ENCODE measurements at places on chromosomes 1 and 21.

DNA sequence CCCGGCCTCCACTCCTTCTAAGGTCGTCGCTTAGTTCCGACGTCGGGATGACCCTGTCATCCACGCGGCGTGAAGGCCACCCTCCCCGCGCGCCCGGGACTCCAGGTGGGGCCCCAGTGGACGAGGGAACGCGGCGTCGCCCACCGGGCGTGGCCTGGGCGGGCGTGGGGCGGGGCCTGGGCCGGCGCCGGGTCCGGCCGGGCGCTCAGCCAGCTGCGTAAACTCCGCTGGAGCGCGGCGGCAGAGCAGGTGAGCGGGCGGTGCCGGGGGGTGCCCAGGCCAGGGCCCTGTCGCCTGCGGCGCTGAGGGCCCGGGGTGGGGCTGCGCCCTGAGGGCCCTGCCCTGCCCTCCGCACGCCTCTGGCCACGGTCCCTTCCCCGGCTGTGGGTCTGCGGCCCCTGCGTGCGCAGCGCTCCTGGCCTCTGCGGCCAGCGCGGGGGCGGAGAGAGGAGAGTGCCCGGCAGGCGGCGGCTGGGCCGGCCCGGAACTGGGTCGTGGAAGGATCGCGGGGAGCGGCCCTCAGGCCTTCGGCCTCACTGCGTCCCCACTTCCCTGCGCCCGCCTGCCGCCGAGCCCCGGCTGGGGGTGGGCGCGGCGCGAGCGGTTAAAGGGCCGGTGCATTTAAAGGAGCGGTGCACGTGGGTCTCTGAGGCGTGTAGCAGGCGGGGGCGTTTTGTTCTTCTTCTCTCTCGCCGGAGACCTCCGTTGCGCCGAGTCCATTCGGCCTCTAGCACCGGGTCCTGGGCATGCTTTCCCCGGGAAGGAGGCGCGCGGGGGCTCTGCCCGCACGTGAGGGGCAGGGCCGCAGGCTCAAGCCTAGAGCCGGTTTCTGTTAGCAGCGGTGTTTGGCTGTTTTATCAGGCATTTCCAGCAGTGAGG lies at the start of gene PSEN2:
Gene PSEN2 (plus strand): TSS at position 216 of the 879 bp plus-strand sequence. CDS start 11,292 bp downstream, outside the sequence.
- DNase-seq = peak; percentile 72

DNA sequence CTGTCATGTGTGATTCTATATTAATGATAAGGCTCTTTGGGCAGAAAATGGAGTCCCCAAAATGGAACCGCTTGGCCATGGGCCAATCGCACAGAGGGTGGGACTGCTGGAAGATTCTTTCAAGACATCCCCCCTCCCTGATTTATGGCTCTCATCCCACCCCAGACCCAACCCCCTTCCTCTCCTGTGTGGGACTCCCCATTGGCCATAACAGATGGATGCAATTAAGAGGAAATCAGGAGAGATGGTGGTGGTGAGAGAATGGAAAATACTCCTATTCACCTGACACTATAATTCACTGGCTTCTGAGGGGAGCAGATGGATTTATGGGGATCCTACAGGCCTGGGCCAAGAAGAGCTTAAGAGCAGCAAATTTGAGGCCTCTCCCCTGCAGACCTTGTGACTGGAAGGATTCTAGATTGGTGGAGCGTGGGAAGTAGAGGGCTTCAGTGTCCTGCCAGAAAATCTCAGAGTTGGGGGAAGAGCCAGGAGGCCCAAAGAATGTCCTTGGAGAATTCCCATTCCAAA lies 1.7 kb downstream of the IGFN1 start:
- no peak for DNase-seq

DNA sequence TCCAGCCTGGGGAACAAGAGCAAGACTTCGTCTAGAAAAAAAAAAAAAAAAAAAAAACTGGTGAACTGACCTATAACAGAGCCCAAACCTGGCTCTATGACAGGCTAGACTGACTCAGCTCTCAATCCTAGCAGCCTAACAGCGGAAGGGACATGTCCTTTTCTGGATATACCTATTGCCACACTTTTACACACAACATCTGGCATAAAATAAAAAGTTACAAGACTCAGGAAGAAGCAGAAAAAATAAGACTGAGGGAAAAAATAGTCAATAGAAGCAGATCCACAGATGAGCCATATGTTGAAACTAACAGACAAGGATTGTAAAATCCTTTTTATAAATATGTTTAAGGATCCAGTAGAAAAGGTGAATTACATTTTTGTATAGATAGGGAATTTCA lies 57.5 kb upstream of the IPO9 start:
- DNase-seq = no peak

DNA sequence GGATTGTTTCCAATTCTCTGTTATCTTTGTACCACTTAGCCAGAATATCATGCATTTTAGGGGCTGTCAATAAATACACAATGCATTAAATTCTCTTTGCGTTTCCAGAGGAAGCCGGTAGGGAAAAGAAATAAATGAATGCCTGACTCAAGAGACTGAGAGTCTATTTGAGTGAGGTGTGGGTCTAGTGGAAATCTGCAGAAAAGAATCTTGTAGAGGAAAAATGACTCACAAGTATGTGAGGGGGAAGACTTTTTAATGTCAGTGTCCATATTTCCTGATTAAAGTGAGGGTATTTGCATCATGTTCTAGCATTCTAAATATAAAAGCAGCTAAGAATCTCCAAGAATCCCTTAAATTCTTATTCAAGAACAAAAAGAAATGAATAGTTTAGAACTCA lies 271.1 kb downstream of the PTPRC start:
- DNase-seq = no peak

DNA sequence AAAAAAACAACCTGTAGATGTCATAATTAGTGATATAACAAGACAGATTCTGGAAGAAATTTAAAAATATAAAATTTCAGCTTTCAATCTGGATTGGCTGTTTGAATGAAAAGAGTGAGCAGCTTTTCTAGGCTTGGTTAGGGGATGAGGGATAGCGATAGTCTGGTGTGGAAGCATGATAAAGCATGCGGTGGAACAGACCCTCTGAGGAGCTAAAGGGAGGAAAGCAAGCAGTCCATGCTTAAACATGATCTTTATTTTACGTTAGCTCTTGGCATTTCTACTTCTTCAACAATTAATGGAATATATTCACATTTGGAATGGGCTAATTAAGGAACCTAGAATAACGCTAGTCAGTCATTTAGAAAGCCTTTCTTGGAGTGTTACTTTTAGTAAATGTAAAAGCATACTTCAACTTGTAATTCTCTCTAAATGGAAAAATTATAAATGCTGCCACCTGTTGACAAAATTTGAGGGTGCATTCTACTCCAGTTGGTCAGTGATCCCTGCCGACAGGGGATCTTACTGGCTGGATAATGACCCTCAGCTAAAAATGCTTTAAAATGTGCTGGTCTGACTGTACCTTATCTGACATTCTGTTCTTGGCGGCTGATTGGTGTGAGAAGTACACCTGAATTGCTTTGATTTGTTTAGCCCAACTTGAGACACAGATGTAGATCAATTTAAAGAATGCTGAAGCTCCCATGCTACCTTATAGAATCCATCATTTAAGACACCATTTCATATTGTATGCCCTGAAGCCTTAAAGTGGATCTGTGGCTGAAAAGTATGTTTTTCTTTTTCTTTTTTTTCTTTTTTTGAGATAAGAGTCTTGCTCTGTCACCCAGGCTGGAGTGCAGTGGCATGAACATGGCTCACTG lies 61.2 kb downstream of the AK4 start:
- peak; percentile 25 for DNase-seq

GRCh38 chr1:236681219-236681618 lies 5.1 kb upstream of the ACTN2 start:
- no peak for DNase-seq

- no peak for DNase-seq
Observed at GRCh38 chr21:27572696-27573095, 605.8 kb upstream of the ADAMTS5 start.

DNA sequence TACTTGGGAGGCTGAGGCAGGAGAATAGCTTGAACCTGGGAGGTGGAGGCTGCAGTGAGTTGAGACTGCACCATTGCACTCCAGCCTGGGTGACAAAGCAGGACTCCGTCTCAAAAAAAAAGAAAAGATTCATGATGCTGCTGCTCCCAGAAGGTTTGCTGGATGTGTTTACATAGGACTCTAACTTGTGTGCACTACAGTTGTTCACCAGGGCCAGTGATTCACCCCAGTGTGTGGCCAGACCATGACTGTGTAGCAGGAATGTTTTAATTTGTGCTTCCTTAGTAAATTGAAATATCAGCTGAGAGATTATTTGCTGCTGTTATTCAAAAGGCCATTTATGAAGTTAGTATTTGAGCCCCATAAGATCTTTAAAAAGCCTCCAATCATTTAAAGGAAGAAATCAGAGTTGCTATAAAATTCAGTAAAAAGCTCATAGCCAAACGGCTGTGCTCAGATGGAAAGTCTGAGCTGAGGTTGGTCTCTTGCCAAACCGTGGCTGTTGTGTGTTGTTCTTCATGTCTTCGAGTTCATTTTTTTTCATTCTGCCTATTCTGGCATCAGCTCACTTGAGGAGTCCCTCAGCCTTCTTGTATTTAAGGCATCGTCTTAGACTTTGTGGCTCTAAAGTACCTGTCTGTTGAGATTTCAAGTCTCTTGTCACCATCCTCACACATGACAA lies 18.1 kb upstream of the PGD start:
- DNase-seq = no peak

- DNase-seq = no peak
Observed at GRCh38 chr1:51326839-51327238, 3.5 kb downstream of the TTC39A start.

GRCh38 chr1:22104865-22105437 lies 37.9 kb downstream of the WNT4 start:
- DNase-seq = peak; percentile 67

- DNase-seq = no peak
Observed at GRCh38 chr1:170560681-170561285, 28.8 kb downstream of the GORAB start.

DNA sequence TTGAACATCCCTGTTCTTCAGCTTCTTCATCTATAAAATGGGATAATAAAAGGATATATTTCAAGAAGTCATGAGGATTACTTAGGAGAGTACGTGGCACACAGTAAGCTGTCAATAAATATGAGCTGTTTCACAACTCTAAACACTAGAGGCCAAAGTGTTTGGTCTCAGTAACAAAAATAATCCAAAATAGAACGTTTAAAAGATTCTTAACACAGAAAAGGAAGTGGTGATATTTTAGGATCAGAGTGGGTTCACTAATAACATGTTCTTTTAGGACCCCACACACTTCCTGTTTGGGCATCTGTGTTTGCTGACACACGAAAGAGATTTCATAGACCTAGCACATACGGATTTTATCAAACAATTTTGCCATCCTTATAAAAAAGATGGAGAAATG lies 32.9 kb downstream of the TNFSF18 start:
- DNase-seq = no peak

GRCh38 chr21:26967062-26967913 lies at the start of gene ADAMTS5:
Gene ADAMTS5, minus strand, starts transcription at chr21:26967088. Its CDS starts 697 bp downstream, at chr21:26966391.
- DNase-seq = no peak

- no peak for DNase-seq
Observed at GRCh38 chr1:97603776-97604175, 317.1 kb downstream of the DPYD start.

- DNase-seq = no peak
Observed at GRCh38 chr1:48207131-48207530, 15.4 kb upstream of the SLC5A9 start.

GRCh38 chr1:77057994-77058585 lies 161.1 kb downstream of the PIGK start:
- no peak for DNase-seq

GRCh38 chr1:226637147-226637935 lies 88.8 kb downstream of the STUM start:
- DNase-seq = no peak

DNA sequence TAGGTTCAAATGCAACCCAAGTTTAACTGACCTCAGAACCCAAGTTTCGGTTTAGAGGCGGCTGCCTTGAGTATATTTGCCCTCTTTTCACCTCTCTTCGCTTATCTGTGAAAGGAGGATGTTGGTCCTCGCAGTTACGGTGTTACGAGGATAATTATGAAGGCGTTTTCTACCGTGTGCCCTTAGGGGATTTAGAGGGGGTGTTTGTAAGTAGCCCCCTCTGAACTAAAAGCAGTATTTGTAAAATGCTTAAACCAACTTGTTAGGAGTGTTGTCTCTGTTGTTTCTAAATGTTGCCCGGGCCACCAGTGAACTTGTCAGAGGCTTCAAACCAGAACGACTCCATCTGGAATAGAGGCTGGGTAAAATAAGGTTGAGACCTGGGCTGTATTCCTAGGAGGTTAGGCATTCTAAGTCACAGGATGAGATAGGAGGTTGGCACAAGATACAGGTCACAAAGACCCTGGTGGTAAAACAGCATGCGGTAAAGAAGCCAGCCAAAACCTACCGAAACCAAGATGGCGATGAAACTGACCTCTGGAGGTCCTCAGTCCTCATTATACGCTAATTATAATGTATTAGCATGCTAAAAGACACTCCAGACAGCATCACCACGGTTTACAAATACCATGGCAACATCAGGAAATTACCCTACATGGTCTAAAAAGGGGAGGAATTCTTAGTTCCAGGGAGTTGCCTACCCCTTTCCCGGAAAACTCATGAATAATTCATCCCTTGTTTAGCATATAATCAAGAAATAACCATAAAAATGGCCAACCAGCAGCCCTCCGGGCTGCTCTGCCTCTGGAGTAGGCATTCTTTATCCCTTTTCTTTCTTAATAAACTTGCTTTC lies 1.0 kb upstream of the PSRC1 start:
- DNase-seq = no peak

DNA sequence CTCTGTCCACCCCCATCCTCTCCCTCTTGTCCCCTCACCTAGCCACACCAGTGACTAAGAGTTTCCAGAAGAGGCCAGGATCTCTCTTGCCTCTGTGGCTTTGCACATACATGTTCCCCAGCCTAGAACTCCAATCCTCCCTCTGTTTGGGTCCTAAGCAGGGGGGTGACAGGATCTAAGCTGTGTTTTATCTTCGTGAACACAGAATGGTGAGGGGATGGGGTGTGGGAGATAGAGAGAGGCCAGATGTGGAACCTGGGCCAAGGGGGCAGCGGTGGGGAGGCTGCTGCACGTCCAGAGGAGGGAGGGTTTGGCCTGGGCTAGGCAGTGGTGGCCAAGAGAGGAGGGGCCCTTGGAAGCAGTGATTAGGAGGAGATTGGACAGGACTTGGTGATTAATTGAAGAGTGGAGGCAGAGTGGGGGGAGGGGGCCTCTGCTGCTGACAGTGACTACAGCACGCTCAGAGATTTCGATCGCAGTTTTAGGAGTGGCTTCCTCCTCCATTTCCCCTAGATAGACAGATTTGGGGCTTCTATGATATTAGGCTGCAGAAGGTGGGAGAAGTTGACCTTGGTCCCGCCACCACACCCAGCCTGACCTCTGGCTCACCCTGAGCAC lies 17.1 kb upstream of the ADGRB2 start:
- no peak for DNase-seq

Data from CD4-positive, alpha-beta T cell treated with Interleukin-10 for 1 hour (primary cell).